Stomach (tissue), 19 donors: ENCODE measurements at places on chromosomes 3 and 15. TPM values are rescaled to one million over a fixed set of nuclear protein-coding genes. Genes with fewer than 3 reads are reported as not detected.
A peak's percentile ranks its signal among the peaks of the same experiment; 100 is the strongest.

- peak; percentile 37 for DNase-seq
Measured at GRCh38 chr15:57720867-57721266, 14.4 kb downstream of the POLR2M start.

SYNM gene
- total RNA-seq = 469 TPM

DNA sequence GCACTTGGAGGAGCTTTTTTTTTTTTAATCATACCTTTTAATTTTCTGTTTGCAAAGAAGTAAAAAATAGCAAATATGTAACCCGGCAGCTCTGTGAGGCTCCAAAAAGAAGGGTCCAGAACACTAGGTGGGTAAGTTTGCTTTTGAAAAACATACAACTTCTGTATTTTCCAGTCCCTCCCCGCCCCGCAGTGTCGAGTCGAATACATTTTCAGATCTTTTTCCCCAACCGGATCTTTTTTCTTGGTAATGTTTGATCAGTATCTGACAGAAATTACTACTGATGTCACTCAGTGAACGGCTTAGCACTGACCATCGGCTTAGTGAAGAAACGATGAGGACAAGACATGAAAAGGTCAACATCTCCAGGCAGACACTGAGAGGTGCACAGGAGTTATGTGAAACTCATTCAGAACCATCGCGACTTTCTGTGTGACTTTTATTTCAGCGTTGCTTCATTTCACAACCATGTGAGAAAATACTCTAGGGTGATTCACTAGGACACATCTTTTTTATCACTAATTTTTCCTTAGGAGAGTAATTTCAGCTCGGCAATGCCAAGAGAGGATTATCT, 11.0 kb downstream of the ISL2 start:
- DNase-seq = no peak

DNA sequence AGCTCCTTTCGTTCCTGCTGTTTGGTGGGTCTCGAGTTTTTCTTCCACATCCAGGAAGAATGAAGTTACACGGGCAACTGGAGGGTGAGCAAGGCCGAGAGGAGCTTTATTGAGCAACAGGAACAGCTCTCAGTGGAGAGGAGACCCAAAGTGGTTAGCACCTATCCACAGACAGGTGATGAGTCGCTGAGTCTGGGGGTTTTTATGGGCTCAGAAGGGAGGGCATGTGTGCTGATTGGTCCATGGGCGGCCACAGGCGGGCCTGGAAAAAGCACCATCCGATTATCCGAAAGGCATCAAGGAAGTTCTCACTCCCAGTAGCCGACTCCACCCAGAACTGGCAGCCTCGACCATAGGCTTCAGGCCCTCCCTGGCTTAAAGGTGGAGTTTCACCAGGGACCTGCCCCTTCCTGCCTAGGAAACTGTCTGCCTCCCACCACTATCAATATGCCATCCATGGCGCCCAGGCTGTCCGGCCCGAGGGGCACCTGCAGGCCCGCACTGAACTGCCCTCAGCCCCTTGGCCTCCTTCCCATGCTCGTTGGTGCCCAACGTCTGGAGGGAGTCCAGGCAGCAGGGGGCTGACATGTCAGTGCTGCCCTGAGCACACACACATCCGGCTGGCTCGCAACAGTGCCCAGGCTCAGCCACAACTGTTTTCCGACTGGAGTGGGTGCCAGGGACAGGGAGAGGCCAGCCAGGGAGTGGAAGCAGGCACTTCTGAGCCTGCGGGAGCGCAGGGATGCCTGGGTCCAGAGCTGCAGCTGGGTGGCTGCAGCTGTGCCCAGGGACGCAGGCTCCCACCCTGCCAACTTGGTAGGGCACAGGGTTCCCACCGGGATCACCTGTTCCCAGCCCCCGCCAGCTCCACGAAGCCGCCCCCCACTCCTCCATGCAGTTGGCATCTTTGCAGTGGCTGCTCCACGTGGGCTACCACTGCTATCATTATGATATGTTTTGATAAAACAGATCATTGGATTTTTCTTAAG, 170.2 kb downstream of the FNDC3B start:
- DNase-seq = no peak

DNA sequence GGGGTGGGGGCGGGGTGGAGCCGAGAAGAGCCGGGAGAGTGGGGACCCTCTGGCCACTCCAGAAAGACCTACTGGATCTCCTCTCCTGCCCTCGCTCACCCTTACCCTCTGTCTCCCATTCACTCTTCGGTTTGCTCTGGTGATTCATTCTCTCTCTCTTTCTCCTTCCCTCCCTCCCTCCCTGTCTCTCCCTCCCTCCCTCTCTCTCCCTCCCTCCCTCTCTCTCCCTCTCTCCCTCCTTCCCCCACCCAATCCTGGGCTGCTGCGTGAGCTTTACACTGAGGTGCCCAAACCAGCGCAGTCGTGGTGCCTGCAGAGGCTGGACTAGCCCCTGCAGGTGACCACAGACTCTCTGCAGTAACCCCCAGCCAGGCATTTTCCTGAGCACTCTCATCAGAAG, 32.2 kb upstream of the ADAMTS17 start:
- DNase-seq = no peak

DNA sequence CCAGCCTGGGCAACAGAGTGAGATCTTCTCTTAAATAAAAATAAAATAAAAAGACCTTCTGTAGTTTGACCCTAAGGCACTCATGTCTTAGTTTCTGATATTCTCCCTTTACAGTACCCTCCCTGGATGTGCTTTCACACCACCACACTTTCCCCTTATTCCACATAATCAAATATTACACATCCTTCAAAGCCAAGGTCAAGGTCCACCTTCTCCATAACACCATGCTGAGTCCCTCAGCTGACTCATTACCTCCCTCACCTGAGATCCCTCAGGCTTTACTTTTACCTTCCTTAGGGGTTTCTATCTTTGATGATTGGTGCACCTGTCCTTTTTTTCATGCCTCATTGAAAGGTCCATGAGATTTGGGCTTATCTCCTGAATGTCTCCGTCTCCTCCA, 25.5 kb upstream of the MNS1 start:
- DNase-seq = peak; percentile 51

- no peak for DNase-seq
Measured at GRCh38 chr3:23601091-23601822, 204.5 kb upstream of the UBE2E1 start.

FOXL2 gene
- total RNA-seq = not detected

GRCh38 chr3:52132041-52132440, 22.2 kb downstream of the POC1A start:
- no peak for DNase-seq

- DNase-seq = peak; percentile 96
Measured at GRCh38 chr3:138329127-138329983, at the start of gene NME9. TSS of gene NME9 (minus strand) at chr3:138329851. CDS start at chr3:138329335, 516 bp downstream.

GRCh38 chr3:68999605-69000004, 13.9 kb downstream of the EOGT start:
- no peak for DNase-seq

GRCh38 chr3:120393761-120394160, 44.6 kb upstream of the LRRC58 start:
- DNase-seq = no peak

TRIM71 gene
- total RNA-seq = not detected

MFGE8 gene
- 64.3 TPM for total RNA-seq

TMC3 gene
- total RNA-seq = 0.92 TPM

KLF15 gene
- 21.8 TPM for total RNA-seq

GRCh38 chr3:52321481-52321880, 5.4 kb downstream of the DNAH1 start:
- no peak for DNase-seq

ALS2CL gene
- 92.2 TPM for total RNA-seq

DNA sequence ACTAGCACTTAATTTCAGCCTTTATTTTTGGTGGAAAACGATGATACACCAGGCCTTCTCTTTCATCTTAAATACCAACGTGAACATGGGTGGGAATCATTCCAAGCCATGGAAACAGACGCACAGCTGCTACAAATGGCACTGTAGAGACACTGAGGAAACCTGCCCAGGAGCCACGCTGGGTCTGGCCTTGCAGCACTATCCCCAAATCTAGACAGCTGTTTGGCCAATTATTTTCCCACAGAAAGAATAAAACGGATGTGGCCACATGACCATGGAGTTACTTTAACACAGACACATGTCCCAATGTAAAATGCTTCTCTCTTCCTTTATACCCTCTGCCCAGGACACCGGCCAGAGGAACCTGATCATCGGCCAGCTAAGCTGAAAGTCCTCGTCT, 83.6 kb upstream of the OCA2 start:
- DNase-seq = no peak

DNA sequence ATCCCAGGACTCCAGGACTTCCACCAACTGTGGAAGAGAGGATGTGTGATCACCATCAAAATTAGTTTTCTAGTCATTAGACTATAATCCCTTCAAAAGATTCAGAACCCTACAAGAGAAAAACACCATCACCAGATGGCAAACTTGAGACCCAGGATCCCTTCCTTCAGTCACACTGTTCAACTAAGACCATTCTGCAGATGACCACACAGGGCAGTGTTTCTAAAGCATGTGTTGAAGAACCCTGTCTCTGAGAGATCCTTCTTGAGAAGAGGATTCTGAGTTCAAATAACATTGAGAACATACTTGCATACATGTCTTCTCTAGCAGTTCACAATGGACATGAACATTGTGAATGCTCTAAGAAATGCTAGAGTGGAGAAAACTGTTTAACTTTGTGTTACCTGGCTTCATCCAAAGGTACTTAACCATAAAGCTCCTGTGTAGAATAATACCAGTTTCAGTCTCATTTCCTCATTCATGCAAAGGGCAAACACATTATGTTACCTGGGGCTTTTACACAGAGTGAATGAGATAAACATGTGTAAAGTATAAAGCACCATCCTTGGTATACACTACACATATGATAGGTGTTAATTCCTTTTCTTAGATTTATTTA, 2.4 kb upstream of the ADGRG7 start:
- DNase-seq = no peak

DNA sequence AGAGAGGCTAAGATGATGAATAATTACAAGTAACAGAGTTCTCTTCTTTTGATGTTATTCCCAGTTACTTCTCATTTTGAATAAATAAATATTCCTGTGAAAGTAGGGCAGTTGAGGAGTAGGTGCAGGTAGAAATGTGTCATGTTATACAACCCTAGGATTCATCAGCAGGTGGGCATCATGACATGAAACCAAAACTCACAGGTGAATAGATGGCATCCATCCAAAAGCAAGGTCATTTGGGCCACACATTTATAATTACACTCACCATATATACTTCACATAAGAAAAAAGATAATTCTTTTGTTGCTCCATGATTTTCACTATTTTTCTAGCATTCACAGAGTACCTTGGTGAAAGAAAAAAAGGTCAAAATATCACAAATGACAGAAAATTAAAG, 273.6 kb downstream of the ZBBX start:
- no peak for DNase-seq

GOLGA6A gene
- 1.1 TPM for total RNA-seq

- no peak for DNase-seq
Measured at GRCh38 chr3:138180375-138181029, 5.8 kb upstream of the DBR1 start.

- DNase-seq = no peak
Measured at GRCh38 chr15:71472566-71472965, 337.8 kb upstream of the NR2E3 start.

PLEKHO2 gene
- total RNA-seq = 21.5 TPM

DNA sequence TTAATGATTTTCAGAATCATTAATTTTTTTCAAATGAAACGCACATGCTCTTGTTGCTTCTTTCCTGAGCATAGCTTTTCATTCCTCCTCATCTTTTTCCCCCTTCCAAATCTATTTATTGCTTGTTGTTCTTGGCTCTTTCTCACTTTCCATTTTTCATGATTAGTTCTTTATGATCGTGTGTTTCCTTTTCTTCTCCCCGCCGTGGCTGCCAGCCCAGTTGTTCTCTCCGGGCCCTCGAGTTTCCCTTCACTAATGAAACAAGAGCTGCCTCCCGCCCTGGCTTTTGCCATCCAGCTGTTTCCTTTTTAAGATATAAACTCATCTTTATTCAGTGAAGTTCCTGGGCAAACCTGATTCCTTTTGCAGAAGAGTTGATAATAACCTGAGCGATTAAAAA, 170.2 kb upstream of the NR2F2 start:
- DNase-seq = peak; percentile 78

DNA sequence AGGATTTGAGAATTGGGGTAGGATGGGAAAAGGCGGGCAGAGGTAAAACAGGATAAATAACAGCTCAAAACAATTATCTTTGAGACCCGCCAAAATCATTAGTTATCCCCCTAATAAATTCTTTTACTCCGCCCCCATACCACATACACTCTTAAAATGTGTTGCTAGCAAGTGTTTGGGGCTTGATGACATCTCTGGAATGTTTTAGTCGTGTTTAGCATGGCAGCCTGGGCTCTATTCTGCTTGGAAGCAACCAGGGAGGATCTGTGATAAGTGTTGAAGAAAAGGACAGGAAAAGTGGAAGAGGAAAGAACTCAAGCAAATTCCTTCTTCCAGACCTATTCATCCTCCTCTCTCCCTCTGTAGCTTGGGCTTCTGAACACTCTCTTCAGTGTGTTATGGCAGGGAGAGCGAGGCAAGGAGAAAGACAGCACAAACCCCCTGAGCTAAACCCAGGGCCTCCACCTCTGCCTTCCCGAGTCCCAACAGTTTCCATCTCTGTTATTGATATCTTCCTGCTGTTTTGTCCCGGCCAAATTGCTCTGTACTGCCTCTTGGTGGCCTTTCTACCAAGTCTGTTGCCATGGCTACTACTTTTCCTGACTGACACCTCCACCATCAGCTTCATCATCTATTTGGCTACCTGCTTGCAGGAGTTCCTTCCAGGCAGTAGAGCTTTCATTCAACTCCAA, 135.8 kb downstream of the RPL22L1 start:
- DNase-seq = no peak

- DNase-seq = no peak
Measured at GRCh38 chr3:76063811-76064210, 278.5 kb upstream of the ZNF717 start.

SOX14 gene
- total RNA-seq = not detected

EFCAB12 gene
- total RNA-seq = not detected

OR5K2 gene
- total RNA-seq = not detected

- no peak for DNase-seq
Measured at GRCh38 chr3:54065140-54065539, 57.2 kb upstream of the CACNA2D3 start.

GRCh38 chr15:99211926-99212325, 37.5 kb downstream of the TTC23 start:
- no peak for DNase-seq

CIP2A gene
- total RNA-seq = not detected

DNA sequence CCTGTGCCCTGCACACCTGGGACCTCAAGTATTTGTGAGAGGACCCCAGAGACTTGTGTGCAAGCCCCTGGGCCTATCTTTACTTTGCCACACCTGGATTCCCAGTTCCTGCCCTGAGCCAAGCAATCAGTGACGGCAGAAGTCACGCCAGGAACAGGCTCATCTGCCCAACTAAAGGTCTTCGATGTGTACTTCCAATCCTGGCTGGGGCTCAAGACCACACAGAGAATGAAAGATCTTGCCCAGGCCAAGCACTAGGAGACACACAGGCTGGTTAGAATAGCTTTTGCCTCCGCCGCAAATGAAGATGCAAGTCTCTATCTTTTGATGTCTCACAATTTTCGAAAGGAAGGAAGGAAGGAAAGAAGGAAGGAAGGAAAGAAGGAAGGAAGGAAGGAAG, 228.8 kb downstream of the OCA2 start:
- no peak for DNase-seq

CPNE9 gene
- not detected for total RNA-seq
